ENCODE measurements at places on chromosomes 6 and 20. TPM values are rescaled to one million over a fixed set of nuclear protein-coding genes. Genes with fewer than 3 reads are reported as not detected.

- DNase-seq: no peak
These were observed 99.2 kb downstream of the JPH2 start for GRCh38 chr20:44087857-44088120.

DNA sequence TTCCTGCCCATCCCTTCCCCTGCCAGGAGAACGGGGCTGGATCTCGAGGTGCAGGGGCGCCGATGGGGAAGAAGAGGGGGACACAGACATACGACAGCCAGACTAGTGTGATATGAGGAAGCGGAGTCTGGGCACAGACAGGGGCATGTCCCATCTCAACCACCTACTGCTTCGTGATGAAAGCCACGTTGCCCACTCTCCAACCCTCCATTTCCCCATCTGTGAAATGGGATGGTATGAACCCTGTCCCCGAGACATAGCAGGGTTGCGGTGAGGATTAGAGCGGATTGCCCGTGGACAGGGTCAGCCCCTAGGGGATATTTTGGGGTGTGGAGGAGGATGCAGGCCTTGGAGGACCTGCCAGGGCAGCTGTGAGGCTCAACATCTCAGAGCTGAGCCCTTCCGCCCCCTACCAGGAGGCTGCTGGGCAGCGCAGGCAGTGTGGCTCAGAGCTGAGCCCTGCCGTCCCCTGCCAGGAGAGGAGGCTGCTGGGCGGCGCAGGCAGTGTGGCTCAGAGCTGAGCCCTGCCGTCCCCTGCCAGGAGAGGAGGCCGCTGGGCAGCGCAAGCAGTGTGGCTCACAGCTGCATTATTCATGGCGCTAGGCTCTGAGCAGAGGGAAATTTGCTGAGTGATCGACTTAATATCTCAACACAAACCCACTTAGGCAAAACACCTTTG lies 71.7 kb downstream of the GRM4 start:
- DNase-seq: no peak

DNA sequence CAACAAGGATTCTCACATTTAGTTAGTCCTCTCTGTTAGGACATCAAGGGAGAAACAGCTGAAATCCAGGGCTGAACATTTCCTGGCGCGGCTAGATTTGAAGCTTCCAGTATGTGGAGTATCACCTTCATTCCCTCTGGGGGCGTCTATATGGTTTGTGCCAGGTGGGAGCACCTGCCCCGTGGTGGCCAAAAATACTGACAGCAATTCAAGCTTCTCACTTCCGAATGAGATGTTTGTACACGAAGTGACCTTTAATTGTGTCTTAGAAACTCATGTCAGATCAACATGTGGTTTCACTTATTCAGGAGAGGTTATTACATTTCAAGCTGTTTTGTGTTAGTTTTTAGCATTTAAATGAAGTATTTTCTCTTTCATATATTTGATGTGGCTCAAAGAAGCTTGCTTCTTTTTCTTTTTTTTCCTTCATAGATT lies 67.3 kb upstream of the ZNF217 start:
- DNase-seq: no peak

- DNase-seq: no peak
These were observed 185.6 kb downstream of the GJA10 start for GRCh38 chr6:90079560-90080490.

- no peak for DNase-seq
These were observed 49.3 kb downstream of the FAM50B start for GRCh38 chr6:3898265-3898994.

- no peak for DNase-seq
These were observed 576 bp upstream of the RRP36 start for GRCh38 chr6:43020847-43021246.

GRCh38 chr20:17158701-17159100 lies 68.1 kb upstream of the PCSK2 start:
- no peak for DNase-seq

GRCh38 chr20:54680872-54681619 lies 205.7 kb downstream of the DOK5 start:
- no peak for DNase-seq

- DNase-seq: no peak
These were observed 134.9 kb downstream of the GMDS start for GRCh38 chr6:2110504-2110903.

DNA sequence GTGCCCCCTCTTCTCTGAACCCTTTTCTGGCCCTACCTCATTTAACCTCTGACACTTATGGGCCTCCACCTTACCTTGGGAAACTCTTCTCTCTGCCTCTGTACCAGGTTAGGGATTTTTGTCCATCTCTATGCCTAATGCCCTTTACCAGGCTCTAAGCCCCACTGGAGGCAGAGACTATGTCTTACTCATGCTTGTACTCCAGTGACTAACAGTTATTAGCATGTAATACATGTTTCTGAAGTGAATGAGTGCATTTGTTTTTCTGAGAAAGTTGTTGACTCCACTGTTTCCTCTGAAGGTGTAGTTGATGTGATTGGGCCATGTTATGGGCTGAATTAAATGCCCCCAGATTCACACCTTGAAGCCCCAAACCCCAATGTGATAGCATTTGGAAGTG lies 234.3 kb downstream of the PACRG start:
- no peak for DNase-seq

DNA sequence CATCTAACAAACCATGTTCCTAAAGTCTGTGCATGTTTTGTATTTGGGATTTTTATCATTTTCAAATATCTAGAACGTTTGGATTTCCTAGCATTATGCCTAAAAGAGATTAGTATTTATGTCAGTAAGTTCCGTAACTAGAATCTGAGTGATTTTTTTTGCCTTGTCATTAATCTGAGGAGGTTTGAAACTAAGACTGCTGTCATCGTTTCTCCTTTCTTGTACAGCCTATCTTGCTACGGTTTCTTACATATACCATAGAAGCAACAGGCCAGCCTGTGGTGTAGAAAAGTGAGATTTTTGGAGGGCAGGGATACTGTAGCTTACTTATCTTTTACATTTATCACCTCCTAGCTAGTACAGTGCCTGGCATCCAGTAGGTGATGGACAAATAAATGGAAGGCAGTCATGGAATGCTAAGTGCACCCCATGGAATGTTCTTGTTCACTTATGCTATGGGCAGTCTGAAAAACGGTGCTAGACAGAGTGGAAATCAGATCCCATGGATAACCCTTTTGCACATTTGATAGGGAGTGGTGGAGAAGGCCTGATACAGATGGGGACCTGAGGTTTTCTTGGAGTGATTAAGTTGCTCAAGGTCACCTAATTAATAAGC lies 93.9 kb downstream of the ARID1B start:
- no peak for DNase-seq

DNA sequence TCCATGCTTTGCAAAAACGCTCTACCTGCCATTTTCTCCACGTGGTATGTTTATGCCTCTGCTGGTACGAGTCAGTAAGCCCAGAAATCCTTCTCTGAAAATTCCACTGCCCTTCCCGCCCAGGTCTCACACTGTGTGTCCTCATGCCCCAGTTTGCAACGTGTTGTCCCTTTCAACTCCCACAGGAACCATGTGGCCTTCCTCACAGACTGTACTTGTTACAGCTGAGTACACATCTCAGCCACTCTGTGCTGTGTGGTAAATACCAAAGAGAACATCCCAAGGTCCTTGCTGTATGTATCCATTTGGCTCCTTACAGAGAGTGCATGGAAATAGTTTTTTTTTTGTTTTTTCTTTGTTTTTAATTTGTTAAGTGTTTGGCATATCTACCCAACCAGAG lies 56.9 kb downstream of the RTN4IP1 start:
- no peak for DNase-seq

DNA sequence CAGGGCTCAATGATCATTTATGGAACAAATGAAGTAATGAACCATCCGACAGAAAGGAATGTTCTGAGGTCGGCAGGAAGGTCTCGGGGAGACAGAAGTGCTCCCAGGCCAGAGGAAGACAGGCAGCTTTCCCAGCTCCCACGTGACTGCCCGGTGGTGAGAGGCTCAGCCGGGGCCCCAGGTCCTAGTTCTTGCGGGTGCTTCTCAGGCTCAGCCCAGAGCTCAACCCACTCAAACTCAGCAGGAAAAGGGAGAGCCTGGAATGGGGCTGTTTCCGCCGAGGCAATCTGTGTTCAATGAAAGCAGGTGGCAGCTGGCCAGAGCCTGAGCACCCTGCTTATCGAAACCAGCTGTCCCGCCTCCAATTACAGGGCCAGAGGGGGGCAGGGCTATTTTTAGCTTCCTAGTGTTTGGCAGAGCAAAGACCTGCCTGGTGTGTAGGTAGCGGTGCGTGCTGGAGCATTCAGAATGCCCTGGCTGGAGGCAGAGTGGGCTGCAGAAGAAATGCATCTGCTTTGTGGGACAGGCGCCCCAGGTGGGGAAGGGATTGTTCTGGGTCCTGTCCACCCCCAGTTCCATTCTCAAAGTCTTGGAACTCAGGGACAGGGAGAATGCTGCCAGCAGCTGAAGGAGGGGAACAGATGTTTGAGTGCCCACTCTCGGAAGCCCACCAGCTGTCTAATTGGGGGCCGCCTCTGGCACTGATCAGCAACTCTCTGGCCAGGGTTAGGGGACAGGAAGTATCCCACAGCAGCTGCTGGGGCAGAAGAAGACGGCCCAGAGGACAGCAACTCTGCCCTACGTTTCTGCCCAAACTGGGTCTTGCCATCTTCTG lies 145.1 kb downstream of the PREX1 start:
- peak; percentile 63 for DNase-seq

DNA sequence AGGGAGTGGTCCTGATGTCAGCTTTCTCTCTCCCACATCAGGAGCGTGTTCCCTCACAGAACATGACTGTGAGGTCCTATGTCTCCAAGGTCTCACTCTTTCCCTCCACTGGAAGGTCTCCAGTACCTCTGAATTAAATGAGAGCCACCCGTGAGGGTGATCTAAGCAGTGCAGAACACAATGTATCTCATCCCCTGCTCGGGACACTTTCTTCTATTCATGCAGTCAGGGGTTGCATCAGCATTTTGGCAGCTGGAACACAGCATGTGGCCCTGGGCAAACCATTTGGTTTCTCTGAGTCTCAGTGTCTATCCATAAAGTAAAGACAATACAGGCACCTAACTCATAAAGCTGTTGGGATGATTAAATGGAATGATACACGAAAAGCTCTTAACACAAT lies 34.2 kb downstream of the MAFB start:
- no peak for DNase-seq

GRCh38 chr6:68071740-68072139 lies 563.3 kb upstream of the ADGRB3 start:
- no peak for DNase-seq

DNA sequence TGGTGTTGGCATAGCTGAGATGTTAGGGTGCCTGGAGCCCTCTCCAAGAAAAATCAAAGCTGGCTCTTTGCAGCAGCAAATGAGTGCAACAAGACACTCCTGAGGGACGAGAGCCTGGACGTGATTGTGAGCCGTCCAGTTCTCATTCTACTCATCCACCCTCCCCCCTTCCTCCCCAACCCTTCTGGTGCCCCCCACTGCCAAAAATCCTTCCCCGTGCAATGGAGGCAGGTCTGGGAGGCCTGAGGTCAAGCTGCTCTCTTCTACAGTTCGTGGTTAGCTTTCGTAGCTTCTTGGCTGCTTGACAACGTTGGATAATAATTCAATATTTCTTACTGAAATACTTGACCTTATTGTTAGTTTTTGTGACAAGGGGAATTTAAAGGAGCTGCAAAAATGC lies 185.3 kb upstream of the SUPT3H start:
- no peak for DNase-seq

DNA sequence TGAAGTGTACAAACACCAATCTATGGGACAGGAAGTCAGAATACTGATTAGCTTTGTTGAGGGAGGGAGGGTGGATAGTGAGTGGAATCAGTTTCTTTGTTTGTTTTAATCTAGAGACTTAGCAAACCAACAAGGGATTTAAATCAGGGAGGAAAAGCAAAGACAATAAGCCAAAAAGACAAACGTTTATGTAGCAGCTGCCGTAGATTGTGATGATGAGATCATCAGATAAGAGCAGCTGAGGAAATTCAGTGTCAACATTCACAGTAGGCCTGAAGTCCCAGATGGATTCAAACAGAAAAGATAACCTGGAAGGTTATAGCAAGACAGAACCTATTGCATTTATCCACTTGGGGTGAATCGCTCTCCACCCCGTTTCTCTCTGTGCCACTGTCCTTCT lies 104.9 kb upstream of the SYNDIG1 start:
- DNase-seq: no peak

DNA sequence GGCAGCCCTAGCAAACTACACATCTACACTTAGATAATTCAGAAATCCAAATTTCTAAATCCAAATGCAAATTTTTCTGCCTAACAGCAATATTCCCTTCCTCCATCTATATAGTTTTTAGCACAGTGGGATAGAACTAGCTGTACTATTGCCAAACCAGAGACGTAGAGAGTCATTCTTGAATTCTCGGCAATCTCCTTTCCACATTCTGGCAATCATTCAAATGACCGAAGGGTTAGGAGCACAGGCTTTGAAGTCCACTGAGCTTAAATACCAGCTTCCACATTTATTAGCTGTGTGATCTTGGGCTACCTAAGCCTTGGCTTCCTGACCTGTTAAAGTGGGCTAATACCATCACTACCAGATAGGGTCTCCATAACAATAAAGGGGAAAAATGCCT lies 3.1 kb upstream of the RPS12 start:
- DNase-seq: no peak

DNA sequence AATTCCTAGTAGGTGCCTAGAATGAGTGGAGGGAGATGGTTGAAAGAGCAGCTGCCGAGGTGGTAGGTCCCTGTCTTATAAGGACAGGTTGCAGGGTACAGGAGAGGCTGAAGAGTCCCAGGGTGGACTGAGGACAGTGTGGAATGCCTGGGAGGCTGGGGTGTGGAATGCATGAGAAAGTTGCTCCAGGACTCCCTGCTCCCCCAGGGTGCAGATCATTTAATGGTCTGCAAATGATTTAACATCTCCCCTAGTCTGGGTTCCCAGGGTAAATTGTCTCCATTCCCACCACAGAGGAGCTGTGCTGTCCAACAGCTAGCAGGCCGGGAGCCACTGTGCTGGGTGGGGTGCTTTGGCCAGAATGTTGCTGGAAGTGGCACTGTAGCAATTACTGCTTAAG lies 76.0 kb downstream of the CD83 start:
- no peak for DNase-seq

- DNase-seq: no peak
These were observed 96.7 kb downstream of the FYN start for GRCh38 chr6:111776236-111777221.

The TRIM15 gene
- not detected for total RNA-seq

The TMEM170B gene
- 5.6 TPM for total RNA-seq

The WFDC9 gene
- total RNA-seq: not detected

The TUBB1 gene
- total RNA-seq: not detected

The LRRN4 gene
- not detected for total RNA-seq

The VSTM2L gene
- 0.33 TPM for total RNA-seq

The IMPG1 gene
- not detected for total RNA-seq

The MLN gene
- not detected for total RNA-seq

The DDO gene
- total RNA-seq: 2.0 TPM

The PGC gene
- total RNA-seq: not detected

The IL17F gene
- total RNA-seq: not detected

The B3GALT4 gene
- 15.0 TPM for total RNA-seq

All from breast epithelium (tissue), 4 donors.